ENCODE measurements at places on chromosomes 11 and 22. TPM values are rescaled to one million over a fixed set of nuclear protein-coding genes. Genes with fewer than 3 reads are reported as not detected.

DNA sequence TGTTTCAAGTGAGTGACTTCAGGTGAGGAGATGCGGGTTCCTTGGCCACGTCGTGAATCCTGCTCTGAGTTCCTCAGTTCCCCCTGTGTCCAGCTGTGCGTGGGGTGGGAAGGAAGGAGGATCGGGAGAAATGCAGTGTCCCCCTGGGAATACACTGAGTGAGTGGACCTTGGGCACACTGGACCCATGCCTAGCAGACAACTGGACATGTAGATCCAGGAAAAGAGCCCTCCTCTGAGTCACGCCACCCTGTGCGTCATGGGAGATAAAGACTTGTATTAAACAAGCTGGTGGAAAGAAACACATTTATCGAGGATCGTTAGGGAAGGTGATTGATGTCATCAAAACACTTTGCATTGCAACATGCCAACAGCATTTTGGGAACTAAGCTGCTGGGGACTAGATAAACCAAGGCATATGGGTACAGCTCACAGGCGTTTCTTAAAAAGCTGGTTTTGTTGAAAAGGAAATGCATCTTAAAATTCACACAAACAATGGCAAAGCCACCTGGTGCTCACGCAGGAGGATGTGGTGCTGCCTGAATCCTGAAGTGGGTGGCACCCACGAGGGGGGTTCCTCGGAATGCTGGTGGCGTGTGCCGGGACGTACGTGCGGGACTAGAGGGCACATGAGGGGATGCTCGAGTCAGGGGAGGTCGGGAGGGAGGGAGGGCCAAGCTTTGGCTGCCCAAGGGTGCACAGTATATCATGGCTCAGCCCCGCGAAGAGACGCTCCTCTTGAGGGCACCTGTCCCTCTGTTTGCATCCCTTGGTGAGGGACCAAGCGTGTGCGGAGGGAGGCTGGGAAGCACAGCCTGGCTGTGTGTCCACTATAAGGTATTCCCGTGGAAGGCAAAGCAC, 303.5 kb downstream of the TBC1D22A start:
- DNase-seq: no peak

DNA sequence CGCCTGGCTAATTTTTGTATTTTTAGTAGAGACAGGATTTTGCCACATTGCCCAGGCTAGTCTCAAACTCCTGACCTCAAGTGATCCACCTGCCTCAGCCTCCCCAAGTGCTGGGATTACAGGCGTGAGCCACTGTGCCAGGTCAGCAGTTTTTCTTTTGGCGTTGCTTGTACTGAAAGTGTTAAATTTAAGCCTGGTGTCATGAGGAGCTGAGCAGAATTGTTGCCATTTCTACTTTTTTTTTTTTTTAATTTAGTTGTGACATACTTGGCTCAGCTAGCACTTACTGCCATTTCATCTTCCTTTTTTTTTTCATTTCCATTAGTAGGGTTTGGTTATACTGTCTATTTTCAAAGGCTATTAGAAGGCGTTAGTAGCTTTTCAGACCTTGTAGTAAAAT, 10.7 kb downstream of the TAB1 start:
- DNase-seq: no peak

GRCh38 chr11:15113381-15113780, 1.3 kb upstream of the INSC start:
- DNase-seq: no peak

DNA sequence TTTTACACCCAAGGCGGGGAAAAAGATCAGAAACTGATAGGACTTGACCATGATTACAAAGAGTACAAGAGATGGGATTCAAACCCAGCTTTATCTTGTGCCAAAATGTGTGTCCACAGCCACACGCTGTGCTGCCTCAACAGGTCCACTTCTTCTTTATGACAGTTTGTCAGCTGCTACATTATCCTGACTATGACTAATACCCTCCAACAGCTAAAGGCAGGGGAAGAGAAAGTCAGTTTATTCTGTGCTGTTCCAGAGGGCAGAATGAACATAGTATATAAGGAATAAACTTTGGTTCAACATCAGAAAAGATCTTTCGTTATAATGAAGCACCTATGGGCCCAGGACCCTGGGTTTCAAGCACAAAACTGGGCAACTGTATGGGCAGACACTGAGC, 668.2 kb upstream of the TENM4 start:
- DNase-seq: no peak

DNA sequence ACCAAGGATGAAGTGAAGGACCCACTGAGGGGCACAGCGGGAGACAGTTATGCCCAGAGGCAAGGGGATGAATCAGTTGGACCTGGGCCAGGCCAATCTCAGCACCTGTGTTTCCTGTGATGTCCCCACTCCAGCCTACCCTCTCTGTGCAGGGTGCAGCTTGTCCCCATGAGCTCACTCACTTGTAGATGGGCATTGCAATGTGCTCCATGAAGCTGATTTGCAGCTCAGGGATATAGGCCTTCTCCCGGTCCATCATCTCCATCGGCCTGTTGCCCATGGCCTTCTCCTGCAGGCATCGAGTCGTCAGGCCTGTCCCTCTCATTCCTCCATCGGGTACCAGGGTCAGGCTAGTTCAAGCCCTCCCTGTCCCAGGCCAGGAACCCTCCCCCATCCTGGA, 96.2 kb downstream of the PDE2A start:
- no peak for DNase-seq

DNA sequence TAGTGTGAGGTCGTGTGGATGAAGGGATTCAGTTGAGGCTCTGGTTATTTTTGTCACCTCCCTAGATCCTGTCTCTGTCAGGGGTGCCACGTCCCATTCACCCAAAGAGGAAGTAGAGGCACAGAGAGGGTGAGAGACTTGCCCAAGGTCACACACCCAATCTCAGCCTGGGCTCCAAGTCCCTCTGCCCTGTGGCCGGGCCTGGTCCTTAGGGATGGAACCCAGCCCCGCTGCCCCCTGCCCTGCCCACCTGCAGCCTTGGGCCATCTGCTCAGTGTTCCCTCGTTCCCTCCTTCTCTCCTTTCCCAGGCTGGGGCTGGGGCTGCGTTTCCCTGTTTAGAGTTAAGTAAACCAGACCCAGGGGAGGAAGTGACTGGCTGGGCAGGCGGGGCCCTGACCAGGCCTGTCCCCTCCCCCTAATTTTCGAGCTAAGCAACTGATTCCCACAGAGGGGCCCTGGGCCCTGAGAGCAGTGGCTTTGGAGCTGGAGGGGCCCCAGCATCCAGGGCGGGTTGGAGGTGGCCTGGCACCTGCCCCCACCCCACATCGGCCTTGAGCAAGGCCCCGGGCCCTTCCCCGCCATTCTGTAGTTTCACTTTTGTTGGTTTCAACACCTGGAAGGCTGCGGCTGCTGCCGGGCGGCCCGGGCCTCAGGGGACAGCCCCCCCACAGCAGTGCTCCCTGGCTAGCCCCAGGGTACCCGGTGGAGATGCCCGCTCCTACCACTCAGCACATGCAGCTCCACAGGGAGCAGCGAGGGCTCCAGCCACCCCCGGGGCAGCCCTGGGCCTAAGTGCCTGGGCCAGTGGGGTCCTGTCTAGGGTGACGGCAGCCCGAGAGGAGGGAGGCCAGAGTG, 1.5 kb downstream of the TCIRG1 start:
- DNase-seq: peak; percentile 84

GRCh38 chr22:27776650-27776958, 25.0 kb downstream of the MN1 start:
- no peak for DNase-seq

DNA sequence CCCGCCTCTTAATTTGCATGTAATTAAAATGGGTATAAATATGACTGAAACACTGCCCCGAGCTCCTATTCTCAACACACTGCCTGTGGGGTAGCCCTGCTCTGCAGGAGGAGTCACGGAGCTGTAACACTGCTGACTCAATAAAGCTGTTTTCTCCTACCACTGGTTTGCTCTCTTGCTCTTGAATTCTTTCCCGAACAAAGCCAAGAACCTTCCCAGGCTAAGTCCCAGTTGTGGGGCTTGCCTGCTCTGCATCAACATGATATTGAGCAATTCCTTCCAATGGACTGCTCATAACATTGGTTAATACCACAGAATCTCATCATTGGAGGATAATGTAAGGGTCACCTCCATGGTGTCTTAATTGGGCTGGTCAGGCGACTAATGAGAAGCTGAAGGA, 114.4 kb downstream of the FBXO7 start:
- DNase-seq: no peak

Gene TLCD5
- 3.5 TPM for total RNA-seq

Gene MYOD1
- total RNA-seq: not detected

Gene OR8J1
- not detected for total RNA-seq

Gene OMP
- not detected for total RNA-seq

Gene CDC42BPG
- total RNA-seq: 16.3 TPM

All from lower lobe of right lung (tissue), 2 donors.